ENCODE measurements at places on chromosomes 16 and 17.

DNA sequence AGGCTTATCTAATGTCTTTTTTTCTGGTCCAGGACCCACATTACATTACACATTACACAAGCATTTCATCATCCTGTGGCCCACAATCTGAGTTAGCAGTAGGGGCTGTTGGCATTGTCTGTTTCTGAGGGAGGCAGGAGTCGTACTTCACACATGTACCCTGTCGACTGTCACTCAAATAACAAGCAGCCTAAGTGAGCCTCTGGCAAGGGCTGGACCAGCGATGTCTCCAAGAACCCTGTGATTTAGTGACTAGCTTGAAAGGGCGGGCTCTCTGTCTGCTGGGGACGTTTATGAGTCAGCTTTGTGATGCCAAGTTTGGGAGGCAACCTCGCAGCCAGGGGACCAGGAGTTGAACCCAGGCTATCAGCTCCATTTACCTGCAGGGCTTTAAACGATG is 251.4 kb downstream of the HS3ST3B1 start:
- no peak for DNase-seq

- no peak for DNase-seq
Observed at GRCh38 chr17:75843577-75844529, at the start of gene UNC13D. Gene UNC13D (minus strand): TSS chr17:75844404. CDS start chr17:75844337, 67 bp downstream.

GRCh38 chr17:34386697-34387550 is 23.9 kb upstream of the CCL1 start:
- DNase-seq = no peak

DNA sequence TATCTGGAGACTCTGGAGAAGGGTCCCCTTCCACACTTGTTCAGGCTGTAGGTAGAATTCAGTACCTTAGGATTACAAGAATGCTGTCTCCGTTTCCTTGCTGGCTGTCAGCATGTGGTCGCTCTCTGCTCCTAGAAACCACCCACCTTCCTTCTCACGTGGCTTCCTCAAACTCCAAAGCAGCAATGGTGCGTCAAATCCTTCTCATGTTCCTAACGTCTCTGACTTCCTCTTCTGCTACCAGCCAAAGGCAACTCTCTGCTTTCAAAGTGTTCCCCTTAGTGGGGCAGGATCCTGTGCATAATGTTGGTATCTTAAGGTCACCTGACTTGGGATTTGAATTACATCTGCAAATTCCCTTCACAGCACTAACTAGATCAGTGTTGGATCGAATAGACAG is 30.9 kb upstream of the DYNLRB2 start:
- no peak for DNase-seq

DNA sequence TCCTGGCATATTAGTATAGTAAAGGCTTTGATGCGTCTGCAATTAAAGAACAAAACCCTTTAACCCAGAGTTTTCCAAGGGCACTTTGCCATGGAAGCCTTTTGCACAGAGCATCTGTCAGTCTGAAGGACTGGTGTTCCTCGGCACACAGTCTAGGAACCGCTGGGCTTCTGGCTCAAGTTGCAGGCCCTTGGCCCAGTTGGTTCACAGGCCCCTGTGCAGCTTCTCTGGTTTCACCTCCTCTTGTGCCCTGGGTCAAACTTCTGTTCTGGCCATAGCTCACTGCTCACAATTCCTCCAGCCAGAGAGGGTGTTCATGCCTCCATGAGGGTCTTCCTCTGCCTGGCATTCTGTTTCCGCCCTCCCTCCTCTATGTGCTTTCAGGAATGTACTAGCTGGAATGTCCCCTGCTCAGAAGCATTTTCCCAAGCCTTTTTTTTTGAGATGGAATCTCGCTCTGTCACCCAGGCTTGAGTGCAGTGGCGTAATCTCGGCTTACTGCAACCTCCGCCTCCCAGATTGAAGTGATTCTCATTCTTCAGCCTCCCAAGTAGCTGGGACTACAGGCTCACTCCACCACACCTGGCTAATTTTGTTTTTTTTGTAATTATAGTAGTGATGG is 34.5 kb upstream of the TEX2 start:
- DNase-seq = no peak

GRCh38 chr16:178668-179015 is 1.6 kb upstream of the HBQ1 start:
- no peak for DNase-seq

DNA sequence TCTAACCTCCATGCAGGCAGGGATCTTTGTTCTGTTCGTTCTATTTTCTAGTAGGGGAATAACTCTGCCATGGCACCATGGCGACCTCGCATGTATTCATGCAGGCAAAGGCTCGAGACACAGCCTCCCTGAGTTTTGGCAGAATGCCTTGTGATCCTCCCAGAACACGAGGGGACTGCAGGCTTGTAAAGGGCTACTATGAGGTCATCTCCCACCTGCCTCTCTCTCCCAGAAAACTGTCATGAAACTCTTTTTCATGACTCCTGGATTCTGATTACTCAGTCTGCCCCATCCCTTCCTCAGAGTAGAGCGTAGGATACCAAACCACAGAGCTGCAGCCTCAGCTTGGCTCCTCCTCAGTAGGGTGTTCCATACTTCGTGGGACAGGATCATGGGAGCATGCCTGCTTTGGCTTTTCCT is 64.3 kb downstream of the IGF2BP1 start:
- no peak for DNase-seq

DNA sequence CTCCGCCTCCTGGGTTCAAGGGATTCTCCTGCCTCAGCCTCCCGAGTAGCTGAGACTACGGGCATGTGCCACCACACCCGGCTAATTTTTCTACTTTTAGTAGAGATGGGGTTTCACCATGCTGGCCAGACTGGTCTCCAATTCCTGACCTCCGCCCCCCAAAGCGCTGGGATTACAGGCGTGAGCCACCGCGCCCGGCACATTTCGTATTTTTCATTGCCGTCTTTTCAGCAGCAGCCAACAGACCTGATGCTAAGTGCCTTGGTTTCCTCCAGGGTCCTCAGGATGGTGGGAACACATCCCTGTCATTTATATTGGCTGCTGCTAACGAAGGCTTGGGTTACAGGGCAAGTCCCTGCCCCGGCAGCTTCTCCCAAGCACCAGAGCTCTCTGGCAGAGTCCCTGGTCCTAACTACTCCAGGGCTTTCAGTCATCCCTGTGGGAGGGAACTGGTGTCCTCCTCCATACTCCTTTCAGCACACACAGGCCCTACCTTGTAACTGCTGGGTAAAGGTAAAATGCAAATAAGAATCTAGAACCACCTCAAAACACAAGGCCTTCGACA is 1.5 kb upstream of the RNF157 start:
- DNase-seq = no peak

GRCh38 chr17:68320311-68320865 is 29.1 kb downstream of the ARSG start:
- no peak for DNase-seq

DNA sequence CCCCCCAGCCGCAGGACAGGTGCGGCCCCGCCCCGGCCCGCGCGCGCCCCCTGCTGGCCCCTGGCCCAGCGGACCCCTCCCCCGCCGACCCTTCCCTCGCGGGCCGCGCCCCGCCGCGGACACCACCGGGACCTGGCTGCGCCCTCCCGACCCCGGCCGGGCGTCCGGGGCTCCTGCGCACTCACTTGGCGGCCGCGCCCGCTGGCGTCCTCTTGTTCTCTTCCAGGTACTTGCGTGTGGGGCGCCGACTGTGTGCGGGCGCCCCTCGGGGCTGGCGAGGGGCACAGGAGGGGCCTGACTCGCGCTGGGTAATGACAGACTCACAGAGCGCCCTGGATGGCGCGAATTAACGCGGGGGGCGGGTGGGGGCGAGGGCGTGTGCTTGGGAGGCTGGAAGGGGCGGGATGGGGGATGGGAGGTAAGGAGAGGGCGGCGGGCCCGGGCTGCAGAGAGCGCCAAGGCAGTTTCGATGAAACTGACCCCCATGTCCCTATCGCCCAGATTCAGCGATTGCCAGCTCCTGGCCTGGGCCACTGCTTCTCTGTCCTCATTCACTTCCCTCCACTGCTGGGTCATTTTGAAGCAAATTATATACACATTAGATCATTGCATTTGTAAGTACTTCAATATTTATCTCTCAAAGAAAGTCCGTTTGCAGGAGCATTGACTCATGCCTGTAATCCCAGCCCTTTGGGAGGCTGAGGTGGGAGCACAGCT is 445 bp upstream of the DBNDD1 start:
- DNase-seq = no peak

DNA sequence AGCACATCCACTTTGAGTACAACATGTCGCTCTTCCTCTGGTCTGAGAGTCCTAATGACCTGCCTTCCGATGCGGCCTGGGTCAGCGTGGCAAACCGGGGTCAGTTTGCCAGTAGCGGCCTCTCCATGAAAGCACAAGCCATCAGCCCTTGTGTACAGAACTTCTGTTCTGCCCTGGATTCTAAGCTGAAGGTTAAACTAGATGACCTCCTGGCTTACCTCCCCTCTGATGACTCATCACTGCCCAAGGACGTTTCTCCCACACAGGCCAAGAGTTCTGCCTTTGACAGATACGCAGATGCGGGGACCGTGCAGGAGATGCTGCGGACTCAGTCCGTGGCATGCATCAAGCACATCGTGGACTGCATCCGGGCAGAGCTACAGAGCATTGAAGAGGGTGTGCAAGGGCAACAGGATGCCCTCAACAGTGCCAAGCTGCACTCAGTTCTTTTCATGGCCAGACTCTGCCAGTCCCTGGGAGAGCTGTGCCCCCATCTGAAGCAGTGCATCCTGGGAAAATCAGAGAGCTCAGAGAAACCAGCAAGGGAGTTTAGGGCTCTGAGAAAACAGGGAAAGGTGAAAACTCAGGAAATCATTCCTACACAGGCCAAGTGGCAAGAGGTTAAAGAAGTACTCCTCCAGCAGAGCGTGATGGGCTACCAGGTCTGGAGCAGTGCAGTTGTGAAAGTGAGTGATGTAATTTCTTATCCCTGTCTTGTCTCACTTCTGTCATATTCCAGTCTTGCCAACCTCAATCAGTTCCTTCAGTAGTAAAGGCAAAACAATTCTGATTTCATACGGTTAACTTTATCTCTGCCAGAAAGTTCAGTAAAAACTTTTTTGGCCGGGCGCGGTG is 8.6 kb downstream of the COG1 start:
- DNase-seq = no peak

- peak; percentile 61 for DNase-seq
Observed at GRCh38 chr17:44221084-44221861, 1.8 kb upstream of the UBTF start.

GRCh38 chr17:82239926-82240505 is 11.2 kb downstream of the SLC16A3 start:
- DNase-seq = no peak

- no peak for DNase-seq
Observed at GRCh38 chr16:89319886-89320781, 102.6 kb downstream of the ZNF778 start.

- no peak for DNase-seq
Observed at GRCh38 chr16:89693289-89693731, 6.8 kb downstream of the CDK10 start.

DNA sequence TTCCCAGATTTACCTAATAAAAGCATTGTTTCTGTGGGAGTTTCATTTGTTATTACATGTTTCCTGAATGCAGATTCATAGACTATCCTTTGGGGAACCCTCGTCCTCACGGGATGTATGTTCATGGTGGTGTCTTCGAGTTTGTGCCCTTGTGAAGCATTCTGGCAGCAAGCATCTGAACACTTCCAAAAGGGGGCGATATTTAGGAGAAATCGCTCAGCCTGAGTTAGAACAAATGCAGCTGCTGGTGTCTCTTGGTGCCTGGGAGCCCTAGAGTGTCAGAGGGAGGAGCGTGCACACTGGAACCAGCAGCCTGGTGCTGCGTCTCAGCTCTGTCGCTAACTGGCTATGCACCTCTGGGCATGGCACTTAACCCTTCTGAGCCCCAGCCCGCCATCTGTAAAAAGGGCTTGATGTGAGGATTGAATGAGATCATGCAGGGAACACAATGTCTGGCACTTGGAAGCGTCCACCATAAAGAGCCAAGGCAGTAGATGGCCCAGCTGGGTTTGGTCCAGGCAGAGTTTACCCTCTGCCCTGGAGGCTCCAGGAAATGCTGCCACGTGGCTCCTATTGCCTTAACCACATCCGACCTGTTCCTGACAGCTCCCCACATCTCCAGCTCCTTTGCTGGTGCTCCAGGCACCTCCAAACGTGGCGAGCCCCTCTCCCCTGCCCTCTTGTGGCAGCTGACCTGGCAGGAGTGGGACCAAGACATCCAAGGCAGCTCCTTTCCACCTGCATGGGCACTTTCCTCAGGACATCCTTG is 25.0 kb upstream of the C16orf78 start:
- DNase-seq = no peak

GRCh38 chr16:1133810-1134520 is 18.9 kb upstream of the CACNA1H start:
- DNase-seq = no peak

DNA sequence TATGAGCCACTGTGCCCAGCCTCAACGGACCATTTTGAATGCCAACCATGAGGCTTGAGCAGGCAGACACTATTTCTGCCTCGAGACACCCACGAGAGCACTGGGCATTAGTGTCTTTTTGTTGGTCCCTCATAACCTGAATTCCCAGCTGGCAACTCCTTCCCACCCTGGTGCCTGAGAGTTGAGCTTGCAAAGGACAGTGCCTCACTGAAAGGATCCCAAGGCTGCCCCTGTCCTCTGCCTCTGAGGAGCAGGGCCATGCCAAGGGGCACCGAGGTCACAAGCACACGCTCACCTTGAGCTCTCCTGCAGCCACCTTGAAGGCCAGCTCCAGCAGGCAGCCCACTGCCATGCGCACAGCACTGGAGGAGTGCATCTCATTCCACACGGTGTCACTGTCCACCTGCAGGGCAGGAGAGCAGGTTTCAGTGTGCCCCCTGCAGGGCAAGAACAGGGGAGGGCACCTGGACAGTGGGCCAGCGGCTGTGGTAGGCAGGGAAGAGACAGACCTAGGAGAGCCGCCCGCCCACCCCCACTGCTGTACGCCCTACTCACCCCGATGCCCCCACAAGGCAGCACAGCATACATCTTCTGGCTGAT is 12.8 kb downstream of the G6PC3 start:
- no peak for DNase-seq

- no peak for DNase-seq
Observed at GRCh38 chr17:30244853-30245385, 9.4 kb upstream of the SLC6A4 start.
